GM13977 (cell line): ENCODE measurements at places on chromosomes 16 and 17.
A peak's percentile ranks its signal among the peaks of the same experiment; 100 is the strongest.

DNA sequence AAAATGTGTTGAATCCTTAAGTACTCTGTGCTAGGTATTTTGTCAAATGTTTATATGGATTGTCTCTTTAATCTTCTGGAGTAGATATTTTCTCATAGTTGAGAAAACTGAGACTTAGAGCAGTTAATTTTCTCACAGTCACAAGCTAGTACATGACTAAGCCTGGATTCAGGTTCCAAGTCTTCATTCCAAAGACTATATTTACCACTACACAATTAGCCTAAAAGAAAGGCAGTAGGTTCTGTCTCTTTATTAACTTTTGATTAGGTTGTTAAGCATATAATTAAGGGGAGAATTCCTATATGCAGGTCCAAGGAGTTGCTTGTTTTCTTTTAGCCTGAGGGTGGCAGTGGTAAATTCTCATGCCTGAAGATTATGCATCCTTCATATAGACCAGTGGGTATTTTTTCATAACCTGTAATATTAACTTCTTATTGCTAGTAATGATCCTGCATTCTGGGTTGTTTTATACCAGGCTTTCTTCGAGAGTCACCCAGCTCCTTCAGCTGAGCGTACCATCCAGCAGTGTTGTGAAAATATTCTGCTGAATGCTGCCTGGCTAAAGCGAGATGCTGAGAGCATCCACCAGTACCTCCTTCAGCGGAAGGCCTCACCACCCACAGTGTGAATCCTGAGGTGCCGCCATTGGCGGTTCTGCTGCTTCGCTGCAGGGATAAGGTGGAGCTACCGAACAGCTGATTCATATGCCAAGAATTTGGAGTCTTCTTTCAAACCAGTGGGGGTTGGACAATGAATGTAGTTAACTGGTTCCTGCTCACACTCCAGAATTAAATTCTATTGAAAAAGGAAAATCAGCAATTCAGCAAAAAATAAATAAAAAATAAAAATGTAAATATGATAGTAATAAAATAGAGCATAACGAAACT lies 28.2 kb upstream of the KPNB1 start:
- DNase-seq = no peak

DNA sequence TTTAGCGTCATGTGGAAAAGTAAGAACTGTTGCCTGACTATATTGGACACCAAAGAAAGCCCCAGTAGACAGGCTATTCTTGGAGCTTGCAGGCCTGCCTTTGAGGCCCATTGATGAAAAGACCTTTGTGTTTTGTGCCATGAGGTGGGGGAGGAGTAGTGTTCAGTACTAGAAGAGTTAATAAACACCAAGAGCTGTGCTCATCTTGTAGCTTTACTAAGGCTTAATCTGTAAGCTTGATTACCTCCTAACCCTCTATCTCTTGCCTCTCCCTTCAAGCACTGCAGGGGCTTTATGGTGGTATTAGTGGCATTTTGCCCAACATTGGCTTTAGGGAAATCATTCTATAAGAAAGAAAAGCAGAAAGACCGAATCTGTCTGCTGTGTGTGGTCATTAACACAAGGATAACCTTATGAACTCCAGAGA lies 220.2 kb upstream of the TBX2 start:
- no peak for DNase-seq

- no peak for DNase-seq
Measured at GRCh38 chr16:81600275-81600674, 155.7 kb downstream of the CMIP start.

DNA sequence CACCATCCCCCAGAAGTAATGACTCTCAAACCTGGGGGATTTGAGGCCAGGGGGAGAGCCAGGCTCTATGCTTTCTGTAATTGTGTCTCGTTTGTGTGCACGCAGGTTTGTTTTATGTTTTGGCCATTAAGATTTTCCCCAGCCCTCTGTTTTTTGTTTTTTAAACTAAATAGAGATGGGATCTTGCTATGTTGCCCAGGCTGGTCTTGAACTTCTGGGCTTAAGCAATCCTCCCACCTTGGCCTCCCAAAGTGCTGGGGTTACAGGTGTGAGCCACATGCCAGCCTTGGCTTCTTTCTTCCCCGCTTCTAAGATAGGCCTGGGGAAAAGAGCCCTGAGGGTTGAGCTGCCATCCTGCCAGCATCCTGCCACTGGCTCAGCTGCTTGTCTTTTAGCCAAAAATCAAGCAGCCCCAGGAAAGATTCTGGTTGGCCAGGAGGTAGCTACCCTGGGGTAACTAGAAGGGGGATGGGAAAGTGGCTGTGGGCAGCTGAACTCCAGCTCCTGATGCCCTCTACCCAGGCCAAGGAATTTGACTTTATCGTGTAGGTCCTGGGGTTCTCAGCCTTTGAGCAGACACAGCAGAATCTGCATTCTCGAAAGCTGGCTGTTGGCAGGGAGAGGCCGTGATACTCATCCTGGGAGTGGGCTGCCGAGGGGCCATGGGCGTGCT lies 18.4 kb downstream of the KDM8 start:
- no peak for DNase-seq

GRCh38 chr16:1790261-1790610 lies 3.3 kb downstream of the IGFALS start:
- no peak for DNase-seq

- DNase-seq = no peak
Measured at GRCh38 chr16:56068314-56068713, 123.0 kb upstream of the GNAO1 start.

GRCh38 chr17:48944515-48945260 lies at the start of gene SNF8:
TSS of gene SNF8 (minus strand) at chr17:48944842. CDS start at chr17:48944734, 108 bp downstream.
- peak; percentile 97 for DNase-seq

DNA sequence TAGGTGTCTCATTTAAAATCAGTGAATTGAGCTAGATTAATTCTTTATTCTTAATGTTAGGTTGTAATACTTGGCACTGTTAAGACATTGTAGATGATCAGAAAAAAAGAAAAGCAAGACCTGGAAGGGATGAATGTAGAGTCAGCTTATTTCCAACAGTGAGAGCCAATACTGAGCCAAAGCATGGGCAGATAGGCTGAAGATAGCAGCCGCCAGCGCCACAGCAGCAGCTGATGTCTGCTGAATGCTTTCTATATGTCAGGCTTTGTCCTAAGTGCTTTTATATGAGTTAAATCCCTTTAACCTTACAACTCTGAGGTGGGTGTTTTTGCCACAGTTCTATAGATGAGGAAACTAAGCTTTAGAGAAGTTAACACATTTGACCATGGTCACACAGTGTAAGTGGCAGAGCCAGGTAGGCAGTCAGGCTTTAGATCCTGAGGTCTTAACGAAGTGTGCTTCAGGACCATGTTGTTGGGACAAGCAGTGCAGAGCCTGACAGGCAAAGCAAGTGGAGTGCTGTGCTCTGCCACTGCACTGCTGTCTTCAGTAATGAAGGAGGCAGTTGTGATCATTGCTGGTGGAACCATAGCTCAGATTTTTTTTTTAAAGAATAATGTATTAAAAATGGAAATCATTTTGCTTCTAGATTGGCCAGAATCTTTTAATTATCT lies 25.9 kb downstream of the TNRC6A start:
- DNase-seq = no peak

- no peak for DNase-seq
Measured at GRCh38 chr16:88365244-88365865, 17.4 kb upstream of the ZNF469 start.

DNA sequence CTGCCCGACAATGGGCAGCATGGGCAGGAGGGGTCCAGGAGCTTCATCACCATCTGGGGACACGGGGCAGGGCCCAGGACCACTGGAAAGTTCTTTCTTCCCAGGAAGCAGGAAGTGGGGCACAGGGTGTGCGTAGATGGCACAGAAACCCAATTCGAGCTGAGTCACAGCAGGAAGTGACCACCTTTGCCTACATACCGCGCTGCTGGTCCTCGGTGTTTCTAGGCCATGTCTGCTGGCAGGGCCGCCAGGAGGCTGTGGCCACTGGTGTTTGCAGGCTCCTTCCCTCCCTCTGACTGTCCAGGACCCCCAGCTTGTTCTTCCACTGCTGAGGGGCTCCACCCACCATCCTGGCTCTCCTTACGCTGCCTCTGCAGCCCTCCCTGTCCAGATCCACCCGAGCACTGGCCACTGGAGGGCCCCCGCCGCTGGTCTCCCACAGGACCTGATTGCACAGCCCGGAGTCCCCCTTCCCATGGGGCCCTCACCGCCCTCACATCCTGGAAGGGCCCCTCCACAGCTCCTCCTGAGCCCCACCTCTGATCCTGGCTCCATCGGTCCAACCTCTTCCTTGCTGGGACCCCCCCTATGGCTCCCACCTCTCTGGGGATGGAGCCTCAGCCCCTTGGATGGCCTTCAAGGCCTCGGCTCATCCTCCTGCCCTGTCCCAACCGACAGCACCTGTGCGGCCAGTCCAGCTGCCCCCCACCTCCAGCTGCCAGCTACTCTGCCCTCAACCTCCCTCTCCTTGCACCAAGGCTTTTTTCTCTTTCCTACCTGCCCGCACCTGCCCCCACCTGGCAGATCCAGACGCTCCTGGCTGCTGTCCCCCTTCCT lies 14.5 kb upstream of the RASD1 start:
- DNase-seq = no peak

GRCh38 chr17:60075981-60076380 lies 2.7 kb downstream of the HEATR6 start:
- DNase-seq = no peak

- DNase-seq = no peak
Measured at GRCh38 chr17:63823659-63824331, 3.4 kb upstream of the PSMC5 start.

- DNase-seq = no peak
Measured at GRCh38 chr17:5560361-5560988, 23.8 kb downstream of the NLRP1 start.

GRCh38 chr16:74950511-74950910 lies 34.4 kb downstream of the WDR59 start:
- no peak for DNase-seq

DNA sequence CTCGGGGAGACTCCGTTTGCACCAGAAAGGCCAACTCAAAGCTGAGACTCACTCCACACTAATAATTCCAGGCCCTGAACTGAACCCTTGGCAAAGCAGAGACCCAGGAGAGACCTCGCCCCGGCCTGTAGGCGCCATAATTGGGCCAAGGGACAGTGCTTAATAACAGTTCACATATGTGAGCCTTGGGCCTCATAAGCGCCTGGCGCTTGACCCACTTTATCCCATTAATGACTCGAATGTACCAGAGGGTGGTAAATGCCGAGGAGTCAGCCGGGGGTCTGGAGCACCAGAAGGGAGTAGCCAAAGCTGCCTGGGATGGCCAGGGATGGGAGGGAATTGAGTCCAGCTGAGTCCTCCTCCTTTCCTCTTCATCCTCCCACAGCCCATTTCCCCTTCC lies 24.6 kb downstream of the SLC6A4 start:
- DNase-seq = no peak

GRCh38 chr16:84526794-84527531 lies 22.5 kb upstream of the MEAK7 start:
- DNase-seq = no peak

DNA sequence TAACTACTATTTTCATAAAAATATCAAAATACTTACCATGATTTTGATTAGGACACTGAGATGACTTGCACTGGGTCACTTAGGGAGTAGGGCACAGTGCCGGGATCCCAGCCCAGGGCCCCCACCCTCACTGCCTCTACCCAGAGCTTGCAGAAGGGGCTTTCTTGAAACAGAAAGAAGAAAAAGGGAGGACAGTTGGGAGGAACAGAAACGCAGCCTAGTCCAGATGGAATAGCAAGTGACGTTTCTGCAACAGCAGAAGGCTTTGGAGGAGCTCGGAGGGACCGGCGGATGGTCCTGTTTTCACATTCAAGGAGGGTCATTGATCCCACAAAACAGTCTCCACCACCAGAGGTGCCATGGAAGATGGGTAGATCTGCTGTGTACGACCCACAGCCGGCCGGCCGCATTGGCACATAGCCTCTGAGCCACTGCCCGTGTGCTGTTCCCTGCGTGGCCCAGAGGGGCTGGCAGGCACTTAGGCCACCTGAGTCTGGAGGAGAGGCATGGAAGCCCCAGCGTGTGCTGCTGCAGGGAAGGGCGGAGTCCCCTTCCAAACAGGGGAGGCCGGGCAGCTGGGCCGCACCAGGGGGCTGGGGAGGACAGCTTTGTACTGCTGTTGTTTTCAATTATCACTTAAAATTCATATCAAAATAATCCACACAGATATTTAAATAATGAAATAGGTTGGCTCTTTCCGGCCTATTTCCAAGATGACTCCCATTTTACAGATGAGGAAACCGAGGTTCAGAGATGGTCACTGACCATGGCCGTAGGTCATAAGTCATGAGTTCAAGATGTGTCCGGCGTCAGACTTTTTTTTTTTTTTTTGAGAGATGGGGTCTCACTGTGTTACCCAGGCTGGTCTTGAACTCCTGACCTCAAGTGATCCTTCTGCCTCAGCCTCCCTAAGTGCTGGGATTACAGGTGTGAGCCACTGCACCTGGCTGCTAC lies 22.9 kb upstream of the GSG1L start:
- DNase-seq = no peak

DNA sequence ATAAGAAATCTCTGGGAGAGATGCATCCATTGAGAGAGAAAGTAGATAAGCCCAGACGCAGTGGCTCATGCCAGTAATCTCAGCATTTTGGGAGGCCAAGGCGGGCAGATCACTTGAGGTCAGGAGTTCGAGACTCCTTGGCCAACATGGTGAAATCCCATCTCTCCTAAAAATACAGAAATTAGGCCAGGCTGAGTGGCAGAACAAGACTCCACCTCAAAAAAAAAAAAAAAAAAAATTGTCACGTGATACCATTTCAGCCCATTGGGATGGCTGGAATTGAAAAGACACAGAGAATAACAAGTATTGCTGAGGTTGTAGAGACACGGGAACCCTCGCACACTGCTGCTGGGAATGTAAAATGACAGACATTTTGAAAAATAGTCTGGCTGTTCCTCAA lies 2.9 kb upstream of the IL32 start:
- no peak for DNase-seq

GRCh38 chr16:27531826-27532800 lies 17.6 kb downstream of the GTF3C1 start:
- no peak for DNase-seq

DNA sequence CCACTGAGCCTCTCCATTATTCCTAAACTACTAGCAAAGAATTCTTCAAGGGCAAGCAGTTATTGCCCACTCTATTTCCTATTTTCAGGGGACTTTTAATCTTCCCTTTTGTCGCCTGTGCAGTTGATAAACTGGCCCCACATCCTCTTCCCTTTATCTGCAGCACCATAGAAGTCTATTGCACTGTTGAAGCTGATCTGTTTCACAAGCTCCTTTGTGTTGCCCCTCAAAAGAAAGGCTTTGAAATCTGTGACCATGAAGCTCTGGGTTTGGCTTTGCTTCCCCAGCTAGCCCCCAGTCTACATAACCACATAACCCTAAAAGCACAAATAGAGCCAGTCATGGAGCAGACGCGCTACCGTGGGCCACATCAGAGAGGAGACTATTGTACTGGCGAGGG lies 37.1 kb downstream of the CDRT15 start:
- no peak for DNase-seq
